ENCODE measurements at places on chromosomes 11 and 22.

DNA sequence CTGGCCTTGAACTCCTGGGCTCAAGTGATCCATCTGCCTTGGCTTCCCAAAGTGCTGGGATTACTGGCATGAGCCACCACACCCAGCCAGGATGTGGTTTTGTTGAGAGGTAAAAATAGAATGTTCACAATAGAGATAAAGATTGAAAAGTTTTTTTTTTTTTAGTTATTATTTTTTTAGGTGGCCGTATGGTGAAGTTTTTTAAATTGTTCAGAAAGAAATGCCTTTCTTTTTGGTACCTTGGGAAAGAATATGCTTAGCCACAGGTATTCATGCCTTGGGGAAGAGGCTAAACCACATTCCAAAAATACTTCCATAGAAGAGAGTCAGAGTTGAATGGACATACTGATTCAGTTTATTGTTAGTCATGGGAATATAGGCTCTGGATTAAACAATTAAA lies 143.4 kb downstream of the C11orf91 start:
- DNase-seq: no peak

- no peak for DNase-seq
Observed at GRCh38 chr11:47259232-47259977, 1.6 kb downstream of the NR1H3 start.

- no peak for DNase-seq
Observed at GRCh38 chr11:57303280-57303989, 21.3 kb downstream of the TNKS1BP1 start.

GRCh38 chr22:31556627-31557203 lies 60.4 kb downstream of the SFI1 start:
- no peak for DNase-seq

GRCh38 chr22:31278151-31278621 lies 14.1 kb downstream of the PIK3IP1 start:
- no peak for DNase-seq

- DNase-seq: no peak
Observed at GRCh38 chr11:36104660-36104992, 160.8 kb downstream of the LDLRAD3 start.

GRCh38 chr11:92888696-92889095 lies 80.8 kb upstream of the MTNR1B start:
- DNase-seq: no peak
